Skeletal muscle tissue (tissue), 5 donors: ENCODE measurements at places on chromosomes 13 and 19. TPM values are rescaled to one million over a fixed set of nuclear protein-coding genes. Genes with fewer than 3 reads are reported as not detected.

Gene DPF1
- total RNA-seq, result 1.0 TPM

Gene APLP1
- 2.1 TPM for total RNA-seq

Gene ZNF160
- total RNA-seq, result 20.9 TPM

Gene TBXA2R
- under 0.01 TPM for total RNA-seq

Gene RPS28
- 371 TPM for total RNA-seq

Gene PPP6R1
- total RNA-seq, result 11.0 TPM

Gene MBD3L3
- not detected for total RNA-seq

Gene HPN
- total RNA-seq, result 0.52 TPM

Gene ICAM5
- not detected for total RNA-seq

Gene F10
- 33.9 TPM for total RNA-seq

Gene CNMD
- 3.7 TPM for total RNA-seq

Gene ZNF527
- total RNA-seq, result 5.2 TPM

Gene MISP3
- not detected for total RNA-seq

Gene ZFR2
- total RNA-seq, result not detected

Gene XPO4
- total RNA-seq, result 28.2 TPM

Gene GNG14
- total RNA-seq, result not detected

Gene VSTM2B
- not detected for total RNA-seq

Gene ERF
- 12.0 TPM for total RNA-seq

Gene ATP8A2
- total RNA-seq, result 2.1 TPM

Gene IL17D
- total RNA-seq, result 7.3 TPM

Gene NKPD1
- not detected for total RNA-seq

Gene PAK4
- 2.1 TPM for total RNA-seq

Gene ANO8
- 1.6 TPM for total RNA-seq

Gene SNAPC2
- 6.3 TPM for total RNA-seq

Gene PRDX2
- 207 TPM for total RNA-seq

Gene APOC4
- total RNA-seq, result not detected

Gene FREM2
- total RNA-seq, result 7.8 TPM

Gene PTOV1
- 63.7 TPM for total RNA-seq

Gene IGFL1
- total RNA-seq, result not detected

Gene ACP5
- 3.7 TPM for total RNA-seq

Gene POU2F2
- total RNA-seq, result 0.52 TPM

Gene UGGT2
- total RNA-seq, result 43.8 TPM

Gene ECSIT
- total RNA-seq, result 43.8 TPM

Gene MCEMP1
- not detected for total RNA-seq

Gene CPB2
- total RNA-seq, result not detected

Gene GRIN2D
- total RNA-seq, result under 0.01 TPM

Gene RXFP2
- total RNA-seq, result under 0.01 TPM

Gene AP1M2
- 3.1 TPM for total RNA-seq

Gene KCTD12
- total RNA-seq, result 134 TPM

Gene SIGLEC5
- 1.6 TPM for total RNA-seq

Gene IRF2BP1
- 24.5 TPM for total RNA-seq

Gene KLK14
- total RNA-seq, result not detected

Gene MATK
- total RNA-seq, result 0.52 TPM

Gene CLEC11A
- 11.5 TPM for total RNA-seq

Gene TRIM13
- 18.8 TPM for total RNA-seq

Gene HIPK4
- not detected for total RNA-seq
